ENCODE measurements at places on chromosomes 2 and 18.

- no peak for DNase-seq
Observed at GRCh38 chr2:218015586-218016521, 13.1 kb upstream of the TNS1 start.

- no peak for DNase-seq
Observed at GRCh38 chr2:229231328-229231868, 39.7 kb downstream of the PID1 start.

- no peak for DNase-seq
Observed at GRCh38 chr2:58127111-58127510, 80.5 kb downstream of the VRK2 start.

DNA sequence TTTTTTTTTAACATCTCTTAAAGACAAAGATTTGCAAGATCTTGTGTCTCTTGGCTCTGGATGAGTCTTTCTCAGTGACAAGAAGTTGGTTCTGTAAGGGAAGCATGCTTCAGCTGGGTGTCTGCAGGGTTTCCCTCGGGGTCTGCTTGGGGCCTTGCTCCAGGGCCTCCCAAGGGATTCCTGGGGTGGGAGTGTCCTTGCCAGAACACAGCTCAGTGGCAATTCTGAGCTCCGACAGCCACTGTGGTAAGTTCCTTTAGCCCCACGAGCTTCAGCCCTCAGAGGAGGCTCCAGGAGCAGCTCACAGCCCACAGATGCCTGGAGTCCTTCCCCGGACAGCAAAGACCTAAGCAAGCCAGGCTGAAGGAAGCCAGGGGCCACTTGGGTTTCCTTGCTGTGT, 52.4 kb downstream of the EMX1 start:
- no peak for DNase-seq

GRCh38 chr2:67773851-67774250, 289.0 kb downstream of the C1D start:
- no peak for DNase-seq

DNA sequence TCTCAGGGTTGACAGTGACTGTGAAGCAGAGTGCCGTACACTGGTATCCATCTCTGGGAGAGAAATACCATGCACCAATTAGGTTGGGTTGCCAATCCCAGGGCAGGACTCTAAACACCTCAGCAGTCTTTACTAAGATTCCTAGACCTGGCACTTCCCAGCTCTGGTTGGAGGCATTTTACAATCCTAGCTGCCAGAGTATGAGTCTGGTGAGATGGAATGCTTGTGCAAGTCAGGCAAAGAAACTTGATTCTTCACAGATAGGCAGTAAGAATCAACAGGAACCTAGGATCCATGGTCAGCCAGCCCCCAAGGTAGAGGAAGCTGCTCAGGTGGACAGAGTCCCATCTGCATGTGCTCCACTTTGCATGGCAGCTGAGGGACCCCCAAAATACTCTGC, 6.0 kb upstream of the UGT1A5 start:
- no peak for DNase-seq

DNA sequence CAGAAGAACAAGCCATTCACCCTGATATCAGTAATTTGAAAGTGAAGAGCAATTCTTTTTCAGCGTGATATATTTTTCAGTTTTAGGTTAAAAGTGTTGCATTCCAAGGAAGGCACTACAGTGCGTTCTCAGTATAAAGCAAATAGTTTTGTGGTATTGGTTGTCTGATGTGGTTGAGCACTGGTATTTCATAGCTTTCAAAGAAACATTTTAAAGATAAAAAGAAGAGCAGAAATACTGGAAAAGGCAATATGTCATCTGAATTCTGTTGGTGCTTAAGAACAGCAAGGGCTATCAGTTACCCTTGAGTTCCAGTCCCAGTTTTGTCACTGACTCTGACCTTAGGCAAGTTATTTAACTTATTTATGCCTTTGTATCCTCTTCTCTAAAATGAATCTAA, 191.6 kb downstream of the BABAM2 start:
- no peak for DNase-seq

DNA sequence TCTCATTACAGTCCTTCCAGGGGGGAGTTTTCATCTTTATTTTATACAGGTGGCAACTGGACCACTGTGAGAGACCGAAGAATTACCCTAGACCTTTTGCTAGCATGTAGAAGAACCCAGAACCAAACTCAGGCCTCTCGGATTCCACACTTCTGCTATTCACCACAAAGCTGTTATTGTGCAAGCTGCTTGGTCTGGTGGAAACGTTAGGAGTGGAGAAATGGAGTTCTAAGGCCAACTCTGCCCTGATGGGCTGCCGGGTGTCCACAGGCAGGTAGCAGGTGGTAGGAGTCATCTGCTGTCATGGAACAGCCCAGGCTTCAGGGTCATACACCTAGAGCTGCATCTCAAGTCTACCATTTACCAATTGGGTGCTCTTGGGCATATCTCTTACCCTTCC, 218.8 kb downstream of the BCL11A start:
- no peak for DNase-seq

GRCh38 chr2:234051374-234052070, 1.0 kb downstream of the SPP2 start:
- DNase-seq, result no peak
